ENCODE measurements at places on chromosomes 2 and 18.

DNA sequence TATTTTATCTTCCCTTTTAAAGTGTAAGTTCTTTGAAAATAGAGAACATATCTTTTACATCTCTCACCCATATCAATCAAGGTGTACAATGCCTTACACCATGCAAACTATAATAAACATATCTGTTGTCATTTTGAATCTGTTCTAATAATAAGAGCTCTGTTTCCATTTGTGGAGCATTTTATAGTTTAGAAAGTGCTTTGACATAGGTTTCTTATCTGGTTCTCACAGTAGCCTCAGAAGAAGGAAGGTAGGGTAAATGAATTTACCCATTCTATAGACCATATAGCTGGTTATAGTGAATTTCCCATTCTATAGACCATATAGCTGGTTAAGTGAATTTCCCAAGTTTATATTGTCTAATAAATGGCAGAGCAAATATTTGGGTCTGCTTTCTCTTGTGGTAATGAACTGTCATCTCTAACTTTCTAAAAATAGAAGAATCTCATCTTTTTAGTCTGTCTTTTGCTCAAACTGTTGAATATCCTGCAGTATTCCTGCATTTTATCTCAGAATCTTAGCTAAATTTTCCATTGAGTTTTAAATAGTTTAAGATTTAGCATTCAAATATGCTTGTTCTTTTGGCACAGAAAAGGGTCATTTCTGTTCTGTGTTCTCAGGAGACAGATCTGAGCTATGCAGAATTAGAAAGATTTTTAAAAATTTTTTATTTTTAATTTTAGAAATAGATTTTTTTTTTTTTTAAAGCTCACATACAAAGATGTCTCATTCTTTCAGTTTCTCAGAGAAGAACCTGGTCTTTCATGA is 80.7 kb upstream of the STON1 start:
- no peak for DNase-seq

DNA sequence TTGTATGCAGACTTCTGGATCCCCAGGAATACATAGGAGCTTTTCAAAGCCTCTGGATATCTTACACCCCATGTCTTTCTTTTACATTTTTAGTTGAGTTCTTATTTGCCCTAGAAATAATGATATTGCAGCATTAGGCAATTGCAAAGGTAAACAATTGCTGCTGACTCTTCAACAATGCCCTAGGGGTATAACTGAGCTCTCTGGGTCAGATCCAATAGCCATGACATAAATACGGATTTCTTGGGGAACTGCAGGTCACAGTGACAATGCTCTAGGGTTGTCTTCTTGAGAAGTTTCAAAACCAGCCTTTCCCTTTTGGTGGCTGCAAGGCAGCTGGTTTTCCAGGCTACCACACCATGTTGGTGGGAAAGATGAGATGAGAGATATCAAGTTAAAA is 16.5 kb upstream of the OR6B3 start:
- DNase-seq, result no peak

DNA sequence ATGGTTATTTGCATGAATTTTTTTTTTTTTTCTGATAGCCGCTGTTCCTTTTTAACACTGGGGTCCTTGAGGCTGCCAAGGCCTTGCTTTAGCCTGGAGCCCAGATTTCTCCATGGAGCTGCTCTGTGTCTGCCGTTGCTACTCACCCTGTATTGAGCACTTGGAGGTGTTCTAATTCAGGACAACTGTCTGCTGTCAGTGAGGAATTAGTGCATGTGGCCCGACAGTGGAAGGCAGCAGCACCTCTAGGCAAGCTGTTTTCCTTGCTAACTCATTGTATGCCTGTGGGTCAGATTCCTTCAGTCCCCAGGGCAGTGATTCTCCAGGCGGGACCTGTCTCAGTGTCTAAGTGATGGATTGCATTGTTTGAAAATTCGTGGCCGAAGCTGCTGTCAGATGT is 147.7 kb upstream of the DPP10 start:
- DNase-seq, result no peak

- no peak for DNase-seq
Measured at GRCh38 chr2:43218702-43219382, 7.6 kb downstream of the ZFP36L2 start.

GRCh38 chr2:232629129-232629475 is 4.3 kb upstream of the EFHD1 start:
- no peak for DNase-seq

Data from H7 (cell line).